ENCODE measurements at places on chromosomes 12 and 14.

DNA sequence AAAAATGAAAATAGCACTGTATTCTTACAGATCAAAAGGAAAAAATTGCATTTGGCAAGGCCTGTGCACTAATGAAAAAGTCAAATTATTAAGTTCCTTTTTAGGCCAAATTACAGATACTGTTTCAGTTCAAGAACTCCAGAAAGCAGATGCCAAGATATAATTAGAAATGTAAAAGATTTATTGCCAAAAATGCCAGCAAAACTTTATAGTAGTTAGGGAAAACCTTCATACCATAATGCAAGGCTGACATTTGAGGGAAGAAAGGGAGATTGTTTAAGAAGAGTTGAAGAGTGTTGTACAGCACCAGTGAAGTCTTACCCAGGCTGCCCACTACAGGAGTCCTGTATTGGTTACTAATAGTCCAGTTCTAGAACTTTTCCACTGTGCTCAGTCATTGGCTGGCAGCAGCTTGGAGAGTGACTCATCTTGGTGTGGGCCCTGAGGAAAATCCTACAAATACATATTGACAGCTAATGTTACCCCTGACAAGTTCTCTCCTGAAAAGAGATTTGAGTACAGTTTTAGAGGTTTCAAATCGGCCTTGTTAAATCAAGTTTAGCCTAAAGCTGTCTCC is 600.4 kb downstream of the C12orf50 start:
- DNase-seq = no peak

- no peak for DNase-seq
These were observed 9.1 kb upstream of the KCNA5 start for GRCh38 chr12:5034603-5035002.

GRCh38 chr12:25960961-25961360 is 2.5 kb downstream of the RASSF8 start:
- no peak for DNase-seq

GRCh38 chr12:67909091-67909531 is 80.1 kb upstream of the IFNG-AS1 start:
- DNase-seq = no peak

GRCh38 chr14:70148351-70148750 is 40.4 kb downstream of the SLC8A3 start:
- no peak for DNase-seq

DNA sequence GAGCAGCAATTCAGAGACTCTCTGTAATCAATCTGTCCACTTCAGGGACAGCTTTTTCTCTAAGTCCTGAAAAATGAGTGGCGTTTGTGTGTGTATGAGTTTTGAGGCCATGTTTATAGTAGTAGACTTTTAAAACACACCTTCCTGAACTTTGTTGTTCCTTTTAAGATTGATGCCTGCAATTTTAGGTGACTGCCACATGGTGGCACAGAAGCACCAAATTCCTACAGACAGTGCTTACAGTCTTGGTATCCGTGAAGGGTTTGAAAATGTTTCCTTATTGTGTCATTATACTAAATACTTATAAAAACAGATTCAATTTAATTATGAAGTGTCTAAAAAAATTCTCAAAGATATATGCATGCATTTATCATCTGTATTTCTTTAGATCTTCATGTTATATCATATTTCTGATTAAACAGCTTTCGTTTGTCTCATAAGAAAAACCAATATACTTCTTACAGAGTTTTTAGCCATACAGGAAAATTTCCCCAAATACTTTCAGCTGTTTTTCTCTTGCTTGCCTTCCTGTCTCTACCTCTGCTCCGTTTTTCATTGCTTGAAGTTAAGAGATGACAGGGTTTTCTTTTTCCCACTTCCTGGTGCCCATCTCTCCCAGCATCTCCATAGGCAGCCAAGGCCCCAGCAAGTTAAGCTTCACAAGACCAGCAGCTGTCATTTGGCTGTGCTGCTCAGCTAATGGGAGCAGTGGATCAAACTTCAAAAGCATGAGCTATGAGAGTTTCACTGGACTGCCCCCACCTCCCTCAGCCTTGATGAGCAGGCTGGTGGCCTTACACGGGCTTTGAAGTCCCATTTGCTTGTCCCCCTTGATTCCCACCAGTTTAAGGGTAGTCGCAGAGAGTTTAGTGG is 259.6 kb downstream of the AKAP6 start:
- no peak for DNase-seq

DNA sequence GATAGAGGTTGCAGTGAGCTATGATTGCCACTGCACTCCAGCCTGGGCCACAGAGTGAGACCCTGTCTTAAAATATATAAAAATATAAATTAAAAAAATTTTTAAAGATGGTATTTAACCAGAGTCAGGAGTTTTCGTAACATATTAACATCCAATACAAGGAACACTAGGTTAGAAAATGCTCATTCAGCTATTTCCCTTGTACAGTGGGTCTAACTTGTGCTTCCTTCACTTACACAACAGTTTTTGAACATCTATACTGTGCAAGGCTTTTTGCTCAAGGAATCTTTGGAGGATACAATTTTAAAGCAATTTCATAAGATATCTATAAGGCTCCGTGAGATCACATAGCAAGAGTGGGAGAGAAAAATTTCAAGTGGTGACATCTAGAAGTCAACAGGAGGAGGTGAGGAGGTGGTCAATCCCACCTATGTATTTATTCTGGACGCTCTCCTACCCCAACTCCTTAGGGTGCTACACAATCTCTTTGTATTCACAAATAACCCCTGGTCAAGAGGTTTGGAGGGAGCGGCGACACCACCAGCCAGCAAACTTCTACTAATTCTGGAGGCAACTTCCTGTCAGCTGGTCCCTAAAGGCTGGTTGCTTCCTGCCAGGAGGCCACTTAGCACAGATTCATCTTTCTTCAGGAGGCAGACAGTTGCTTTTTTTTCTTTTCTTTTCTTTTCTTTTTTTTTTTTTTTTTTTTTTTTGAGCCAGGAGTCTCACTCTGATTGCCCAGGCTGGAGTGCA is 22.2 kb downstream of the DUSP16 start:
- DNase-seq = no peak

DNA sequence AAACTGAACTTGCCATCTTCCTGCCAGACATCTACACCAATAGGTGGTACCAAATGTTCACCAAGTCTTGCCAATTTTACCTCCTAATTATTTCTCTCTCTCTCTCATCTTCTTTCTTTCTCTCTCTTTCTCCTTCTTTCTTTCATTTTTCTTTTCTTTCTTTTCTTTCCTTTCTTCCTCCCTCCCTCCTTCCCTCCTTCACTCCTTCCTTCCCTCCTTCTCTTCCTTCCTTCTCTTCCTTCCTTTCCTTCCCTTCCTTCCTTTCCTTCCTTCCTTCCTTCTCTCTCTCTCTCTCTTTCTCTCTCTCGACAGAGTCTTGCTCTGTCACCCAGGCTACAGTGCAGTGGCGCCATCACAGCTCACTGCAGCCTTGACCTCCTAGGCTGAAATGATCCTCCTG is 55.4 kb upstream of the PSMA6 start:
- DNase-seq = no peak

DNA sequence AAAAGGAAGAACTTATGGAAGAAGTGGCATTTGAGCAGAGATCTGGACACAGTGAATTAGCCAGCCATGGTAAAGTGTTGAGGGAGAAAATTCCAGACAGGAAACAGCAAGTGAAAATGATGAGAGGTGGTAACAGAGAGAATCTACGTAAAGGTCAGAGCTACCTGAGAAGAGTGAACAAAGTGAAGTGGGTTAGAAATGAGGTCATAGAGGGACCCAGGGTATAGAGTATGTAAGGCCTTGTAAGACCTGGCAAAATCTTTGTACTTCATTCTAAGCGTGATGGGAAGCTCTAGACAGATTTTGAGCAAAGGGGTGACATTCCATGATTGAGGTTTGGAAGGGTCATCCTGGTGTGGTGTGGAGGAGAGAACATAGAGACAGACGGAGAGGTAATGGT is 49.3 kb upstream of the LRRK2 start:
- DNase-seq = no peak

GRCh38 chr12:132490422-132491137 is 629 bp downstream of the FBRSL1 start:
- DNase-seq = no peak

- no peak for DNase-seq
These were observed 98.1 kb downstream of the PIWIL1 start for GRCh38 chr12:130435826-130436225.

Data from activated CD8-positive, alpha-beta memory T cell treated with anti-CD3 and anti-CD28 coated beads, Interleukin-2, amount 50 U/mL, for 4 hours (primary cell).